ENCODE measurements at places on chromosomes 3 and 15. TPM values are rescaled to one million over a fixed set of nuclear protein-coding genes. Genes with fewer than 3 reads are reported as not detected.

DNA sequence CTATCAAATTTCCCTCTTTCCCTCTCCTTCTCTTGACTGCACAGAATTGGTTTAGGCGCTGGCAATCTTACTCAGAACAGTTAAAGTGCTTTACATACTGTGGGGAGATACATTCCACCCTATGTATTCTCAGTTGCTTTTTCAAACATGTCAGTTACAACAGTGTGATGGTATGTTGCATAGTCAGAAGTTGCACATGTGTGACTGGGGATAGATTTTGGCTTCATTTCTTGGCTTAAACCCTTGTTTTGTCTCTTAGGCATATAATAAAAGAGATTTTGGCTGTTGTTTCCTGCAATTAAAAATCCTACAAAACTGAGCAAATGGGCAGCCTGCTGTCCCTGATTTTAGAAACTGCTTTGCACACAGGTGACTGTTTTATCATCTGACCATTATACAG lies 86.7 kb downstream of the PIK3R4 start:
- no peak for DNase-seq

Gene ZDHHC23
- total RNA-seq = 5.8 TPM

Gene MED12L
- 0.23 TPM for total RNA-seq

DNA sequence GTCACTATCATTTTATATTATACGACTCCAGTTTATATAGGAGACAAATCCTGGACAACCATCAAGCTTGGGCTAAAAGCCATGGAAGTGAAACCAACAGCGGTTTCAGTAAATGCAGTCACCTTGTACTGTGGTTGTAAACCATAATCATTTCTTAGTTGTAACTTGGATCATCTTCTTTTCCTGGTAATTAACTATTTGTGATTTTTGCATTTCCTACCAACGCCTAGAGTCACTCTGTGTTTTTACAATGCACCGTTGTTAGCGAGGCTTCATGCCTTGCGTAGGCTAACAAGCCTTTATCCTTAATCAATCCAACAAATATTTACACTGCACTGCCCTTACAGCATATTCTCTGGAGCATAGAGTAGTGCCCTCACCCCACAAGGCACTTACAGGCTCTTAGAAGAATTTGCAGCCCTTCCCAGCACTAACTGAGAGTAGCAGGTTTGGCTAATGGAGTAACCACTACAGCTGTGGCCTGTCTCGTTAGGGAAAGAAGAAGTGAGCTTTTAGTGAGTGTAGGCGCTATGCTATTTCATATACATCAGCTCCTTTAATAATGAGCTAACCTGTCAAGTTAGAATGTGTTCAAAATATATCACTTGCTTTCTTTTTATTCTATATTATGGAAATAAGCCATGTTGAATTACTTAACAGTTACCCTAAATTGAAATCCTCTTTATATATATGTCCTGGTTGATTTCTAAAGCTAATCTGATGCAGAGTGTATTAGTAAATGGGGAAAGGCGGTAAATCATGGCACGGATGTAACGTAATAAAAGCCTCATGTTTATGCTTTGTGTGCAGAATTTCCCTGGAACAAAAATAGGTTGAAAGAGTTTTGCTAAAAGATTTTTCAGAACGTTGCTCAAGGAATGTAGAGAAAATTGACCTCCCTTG lies 62.8 kb downstream of the ABHD2 start:
- DNase-seq = no peak

GRCh38 chr3:123130079-123130750 lies 63.4 kb downstream of the PDIA5 start:
- no peak for DNase-seq

Gene SKOR1
- total RNA-seq = 1.5 TPM
